ENCODE measurements at places on chromosomes 6 and 20. TPM values are rescaled to one million over a fixed set of nuclear protein-coding genes. Genes with fewer than 3 reads are reported as not detected.
A peak's percentile ranks its signal among the peaks of the same experiment; 100 is the strongest.

CEBPB gene
- polyA plus RNA-seq: 1,495 TPM

DNA sequence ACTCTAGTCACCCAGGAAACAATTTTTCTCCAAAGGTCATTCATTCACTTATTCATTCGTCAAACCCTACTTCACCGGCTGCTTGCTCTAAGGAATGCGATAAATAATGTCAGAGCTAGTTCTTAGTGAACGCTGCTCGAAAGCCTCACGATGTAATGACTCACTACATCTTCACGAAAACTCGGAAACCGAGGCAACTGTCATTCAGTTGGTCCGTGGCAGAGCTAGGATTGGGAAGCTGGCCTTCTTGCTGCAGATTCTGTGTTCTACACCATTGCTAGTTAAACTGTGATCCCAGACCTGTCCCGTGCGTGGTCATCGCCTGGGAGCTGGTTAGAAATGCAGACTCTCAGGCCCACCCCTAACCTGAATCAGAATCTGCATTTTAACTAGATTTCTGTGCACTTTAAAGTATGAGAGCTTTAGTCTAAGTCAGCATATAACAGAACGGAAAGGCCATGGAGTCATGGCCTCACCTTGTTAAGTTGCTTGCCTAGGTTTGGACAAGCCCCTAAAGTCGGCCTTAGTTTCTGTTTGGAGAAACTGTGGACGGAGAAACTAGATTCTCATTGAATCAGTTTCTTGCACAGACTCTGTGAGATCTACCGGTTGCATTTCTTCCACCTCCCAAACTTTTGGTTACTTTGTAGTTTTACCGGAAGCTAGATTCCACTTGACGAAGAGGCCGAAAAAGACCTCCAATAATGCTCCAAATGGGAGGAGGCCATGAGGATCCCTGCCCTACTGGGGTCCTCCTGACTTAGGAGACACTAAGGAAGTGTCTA lies 651 bp upstream of the CCND3 start:
- DNase-seq: peak; percentile 42

GRCh38 chr6:127855542-127856159 lies 45.2 kb downstream of the THEMIS start:
- DNase-seq: no peak

FKBP1C gene
- 0.44 TPM for polyA plus RNA-seq

DLK2 gene
- not detected for polyA plus RNA-seq
